PC-9 (cell line): ENCODE measurements at places on chromosomes 1 and 21. TPM values are rescaled to one million over a fixed set of nuclear protein-coding genes. Genes with fewer than 3 reads are reported as not detected.

The TMEM183A gene
- total RNA-seq = 53.5 and 63.1 TPM in 2 replicates

- H3K27ac ChIP-seq = no peak overlapping the region
- H3K4me1 ChIP-seq = no peaks in the 10 kb centered on the region
- no peak overlapping the region for H3K4me3 ChIP-seq
- H3K27me3 ChIP-seq = peaks cover 23% of the 10 kb centered on the region
- DNase-seq = no peak
These were observed 60.3 kb downstream of the STUM start for GRCh38 chr1:226608699-226609505.

- peaks cover 20% of the 10 kb centered on the region for H3K4me1 ChIP-seq
- no peak overlapping the region for H3K4me3 ChIP-seq
- no peak for DNase-seq
- H3K36me3 ChIP-seq = 0 out of 2 replicates have a peak, but pooled peaks cover 12% of the 10 kb centered on the region
- H3K27ac ChIP-seq = peak overlapping the region; percentile 23
These were observed 21.0 kb downstream of the CD160 start for GRCh38 chr1:145740269-145740668.

DNA sequence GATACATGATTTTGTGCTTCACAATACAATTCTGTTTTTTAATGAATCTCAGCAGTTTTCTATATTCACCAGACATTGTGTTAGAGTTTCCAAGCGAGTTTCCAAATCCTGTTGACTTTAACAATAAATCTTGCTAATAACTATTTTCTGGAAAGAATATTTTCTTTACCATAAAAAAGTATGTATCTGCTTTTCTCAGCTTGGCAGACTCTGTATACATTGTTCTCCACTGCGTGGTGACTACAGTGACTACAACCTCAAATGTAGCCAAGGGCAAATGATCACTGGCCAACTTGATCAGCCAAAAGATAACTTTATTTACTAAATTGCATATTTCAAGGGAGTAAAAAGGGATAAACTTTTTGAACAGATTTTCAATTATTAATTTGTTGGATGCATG is 325.9 kb upstream of the ADAMTS5 start:
- no peak overlapping the region for H3K4me3 ChIP-seq
- H3K4me1 ChIP-seq = no peaks in the 10 kb centered on the region
- no peak overlapping the region for H3K27ac ChIP-seq
- H3K36me3 ChIP-seq = no peaks in the 10 kb centered on the region
- DNase-seq = no peak
- no peaks in the 10 kb centered on the region for H3K27me3 ChIP-seq

The PEAR1 gene
- 9.8 and 12.2 TPM in 2 replicates for total RNA-seq

- H3K27me3 ChIP-seq = no peaks in the 10 kb centered on the region
- no peaks in the 10 kb centered on the region for H3K36me3 ChIP-seq
- H3K4me3 ChIP-seq = no peak overlapping the region
- peaks cover 37% of the 10 kb centered on the region for H3K4me1 ChIP-seq
These were observed 32.1 kb upstream of the NEK7 start for GRCh38 chr1:198124673-198125072.

The AMY1A gene
- not detected in 2 replicates for total RNA-seq

DNA sequence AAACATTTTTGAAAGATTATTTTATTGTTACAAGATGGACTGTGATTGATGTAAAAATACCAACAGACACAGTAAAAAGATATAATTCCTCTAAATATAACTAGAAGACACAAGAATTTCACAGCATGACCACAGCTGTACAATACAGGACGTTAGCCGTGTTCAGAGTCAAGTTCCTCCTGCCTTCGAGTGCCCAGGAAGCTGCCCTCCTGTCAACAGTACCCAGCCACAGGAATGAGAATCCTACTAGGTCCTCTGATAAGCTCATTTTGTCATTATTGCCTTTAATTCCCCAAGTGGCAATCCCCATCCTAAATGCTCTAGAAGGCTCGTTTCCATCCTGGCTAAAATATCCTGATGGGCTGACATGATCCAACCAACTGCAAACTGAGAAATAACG is 16.4 kb upstream of the CAPN2 start:
- no peak overlapping the region for H3K4me3 ChIP-seq
- no peaks in the 10 kb centered on the region for H3K27me3 ChIP-seq
- no peaks in the 10 kb centered on the region for H3K36me3 ChIP-seq
- no peak overlapping the region for H3K27ac ChIP-seq

DNA sequence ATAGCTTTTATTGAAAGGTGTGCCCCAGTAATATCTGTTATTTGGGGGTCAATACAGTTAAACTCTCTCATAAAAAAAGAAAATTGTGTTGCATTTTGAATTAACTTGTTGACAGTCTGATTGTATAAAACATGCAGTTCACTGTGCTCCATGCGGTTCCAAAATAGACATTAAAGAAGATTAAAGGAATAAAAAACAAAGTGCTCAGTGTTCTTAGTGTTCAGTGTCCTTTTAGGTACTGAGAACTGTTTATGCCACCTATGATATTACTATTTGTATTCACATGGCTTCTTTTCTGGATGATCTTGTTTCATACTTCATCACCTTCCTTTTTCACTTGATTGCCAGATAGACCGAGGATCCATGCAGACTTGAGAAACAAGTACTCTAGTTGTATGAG is 15.3 kb upstream of the SGIP1 start:
- H3K27ac ChIP-seq = no peak overlapping the region
- no peaks in the 10 kb centered on the region for H3K27me3 ChIP-seq
- no peak overlapping the region for H3K4me3 ChIP-seq

GRCh38 chr21:24693779-24694178 is 913.5 kb downstream of the MRPL39 start:
- H3K27ac ChIP-seq = no peak overlapping the region
- H3K4me3 ChIP-seq = peak overlapping the region; percentile 40; the same call in 1 of the 2 replicates
- H3K27me3 ChIP-seq = no peaks in the 10 kb centered on the region
- no peaks in the 10 kb centered on the region for H3K36me3 ChIP-seq

The GCSAML gene
- not detected in 2 replicates for total RNA-seq

DNA sequence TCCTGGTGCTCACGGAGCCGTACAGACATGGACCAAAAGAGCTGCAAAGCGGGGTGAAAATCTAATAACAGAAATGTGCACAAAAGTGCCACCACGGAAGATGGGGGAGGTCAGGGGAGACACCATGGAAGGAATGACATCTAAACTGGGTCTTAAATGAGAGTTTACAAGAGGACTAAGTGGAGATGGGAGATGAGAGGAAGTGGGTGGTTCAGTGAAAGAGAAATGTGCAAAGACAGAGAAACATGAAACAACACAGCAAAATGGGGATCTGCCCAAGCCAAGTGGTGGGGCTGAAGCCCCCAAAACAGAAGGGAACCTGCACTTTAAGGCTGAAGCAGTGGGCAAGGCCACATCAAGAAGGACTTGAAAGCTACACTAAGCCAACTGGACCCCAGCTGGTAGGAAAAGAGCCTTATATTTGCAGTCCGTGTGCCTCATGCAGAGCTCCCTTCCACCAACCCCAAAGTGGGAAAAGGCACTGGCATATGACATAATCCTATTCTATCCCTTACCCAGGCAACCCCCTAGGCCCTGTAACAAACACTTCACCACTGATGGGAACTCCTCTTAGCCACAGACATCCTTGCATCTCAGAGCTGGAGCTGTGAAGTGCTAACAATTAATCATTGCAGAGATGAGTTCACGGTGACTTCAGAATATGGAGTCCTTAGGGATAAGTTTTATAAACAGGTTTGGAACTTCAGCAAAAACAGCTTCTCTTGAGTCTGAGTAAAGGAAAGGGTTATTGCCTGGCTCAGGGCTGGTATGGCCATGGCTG is 198.6 kb upstream of the EDN2 start:
- no peak overlapping the region for H3K4me3 ChIP-seq
- no peak for DNase-seq
- peaks cover 21% of the 10 kb centered on the region for H3K4me1 ChIP-seq
- H3K36me3 ChIP-seq = no peaks in the 10 kb centered on the region
- no peak overlapping the region; the same call in 1 of the 2 replicates for H3K27ac ChIP-seq

GRCh38 chr1:47438165-47439016 is 547 bp downstream of the FOXD2 start:
- H3K36me3 ChIP-seq = no peaks in the 10 kb centered on the region
- no peaks in the 10 kb centered on the region for H3K27me3 ChIP-seq
- H3K27ac ChIP-seq = peak overlapping the region; percentile 56; the same call in 1 of the 2 replicates
- 0 out of 2 replicates have a peak, but pooled peaks cover 6% of the 10 kb centered on the region for H3K4me1 ChIP-seq
- DNase-seq = no peak
- peak overlapping the region; percentile 68 for H3K4me3 ChIP-seq

DNA sequence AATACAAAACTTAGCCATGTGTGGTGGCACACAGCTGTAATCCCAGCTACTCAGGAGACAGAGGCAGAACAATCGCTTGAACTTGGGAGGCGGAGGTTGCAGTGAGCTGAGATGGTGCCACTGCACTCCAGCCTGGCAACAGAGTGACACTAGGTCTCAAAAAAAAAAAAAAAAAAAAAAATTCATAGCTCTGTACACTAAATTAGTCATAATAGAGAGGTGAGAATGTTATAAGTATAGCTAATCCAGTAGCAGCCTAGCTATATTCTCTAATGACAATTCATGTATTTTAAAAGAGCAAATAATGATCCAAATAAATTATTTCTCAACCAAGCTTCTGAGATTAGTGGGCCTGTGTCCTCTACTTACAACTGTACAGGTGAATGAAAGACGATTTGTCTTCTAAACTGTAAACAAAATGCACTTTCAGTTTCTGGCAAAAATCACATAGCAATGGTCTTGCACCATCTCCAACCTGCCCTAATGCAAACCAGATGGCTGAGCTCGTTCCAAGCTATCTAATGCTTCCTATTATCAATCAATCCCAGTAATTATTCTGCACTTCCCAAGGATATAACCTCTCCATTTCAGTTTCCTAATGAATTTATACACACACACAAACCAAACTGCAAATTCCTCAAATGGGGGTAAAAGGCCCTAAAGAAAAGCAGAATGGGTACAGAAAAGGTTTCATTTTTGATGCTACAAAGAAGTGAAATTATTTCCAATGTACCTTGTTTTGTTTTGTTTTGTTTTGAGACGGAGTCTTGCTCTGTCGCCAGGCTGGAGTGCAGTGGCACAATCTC is 56.5 kb downstream of the GATAD2B start:
- H3K27me3 ChIP-seq = no peaks in the 10 kb centered on the region
- no peaks in the 10 kb centered on the region for H3K4me1 ChIP-seq
- H3K4me3 ChIP-seq = no peak overlapping the region

GRCh38 chr1:63884486-63884885 is 110.7 kb downstream of the ROR1 start:
- peaks cover 8% of the 10 kb centered on the region for H3K4me1 ChIP-seq
- no peaks in the 10 kb centered on the region for H3K36me3 ChIP-seq
- H3K4me3 ChIP-seq = no peak overlapping the region
- DNase-seq = no peak
- no peak overlapping the region for H3K27ac ChIP-seq
- H3K27me3 ChIP-seq = no peaks in the 10 kb centered on the region

GRCh38 chr1:179036844-179037465 is 11.3 kb downstream of the FAM20B start:
- DNase-seq = peak; percentile 93
- peak overlapping the region; percentile 43; the same call in 1 of the 2 replicates for H3K4me3 ChIP-seq
- no peaks in the 10 kb centered on the region for H3K27me3 ChIP-seq
- peaks cover 72% of the 10 kb centered on the region for H3K4me1 ChIP-seq

The LCE3B gene
- not detected in 2 replicates for total RNA-seq

DNA sequence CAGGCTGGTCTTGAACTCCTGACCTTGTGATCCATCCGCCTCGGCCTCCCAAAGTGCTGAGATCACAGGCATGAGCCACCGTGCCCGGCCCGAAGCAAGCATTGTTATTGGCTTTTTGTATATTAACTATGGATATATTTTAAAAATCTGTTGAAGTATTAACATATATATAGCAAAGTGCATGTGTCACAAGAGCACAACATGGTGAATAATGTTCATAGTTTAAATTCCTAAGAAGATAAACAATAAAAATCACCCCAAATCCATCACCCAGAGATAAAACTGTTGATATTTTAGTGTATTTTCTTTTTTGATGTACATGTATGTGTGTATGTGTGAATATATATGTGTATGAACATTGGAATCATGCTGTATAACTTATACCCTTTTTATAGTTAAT is 9.1 kb upstream of the FOXE3 start:
- no peak overlapping the region for H3K27ac ChIP-seq
- no peaks in the 10 kb centered on the region for H3K36me3 ChIP-seq
- no peaks in the 10 kb centered on the region for H3K27me3 ChIP-seq
- no peak overlapping the region for H3K4me3 ChIP-seq
